Mammary epithelial cell (primary cell): ENCODE measurements at places on chromosomes 16 and 17. TPM values are rescaled to one million over a fixed set of nuclear protein-coding genes. Genes with fewer than 3 reads are reported as not detected.

Gene TMEM204
- not detected in 2 replicates for total RNA-seq

Gene CCL3
- not detected for total RNA-seq

Gene SLC43A2
- 2.6 and 11.5 TPM in 2 replicates for total RNA-seq

Gene USB1
- total RNA-seq = 36.2 TPM

Gene FOXC2
- total RNA-seq = 1.3 TPM

Gene MFSD6L
- total RNA-seq = not detected

Gene CARD14
- total RNA-seq = 0.66 and 0.67 TPM in 2 replicates

Gene SLC6A2
- 0.33 TPM for total RNA-seq

Gene CTRL
- total RNA-seq = 0.17 TPM
